ENCODE measurements at places on chromosomes 2 and 18. TPM values are rescaled to one million over a fixed set of nuclear protein-coding genes. Genes with fewer than 3 reads are reported as not detected.

Gene C1QL2
- total RNA-seq = not detected

Gene CCDC85A
- total RNA-seq = not detected

DNA sequence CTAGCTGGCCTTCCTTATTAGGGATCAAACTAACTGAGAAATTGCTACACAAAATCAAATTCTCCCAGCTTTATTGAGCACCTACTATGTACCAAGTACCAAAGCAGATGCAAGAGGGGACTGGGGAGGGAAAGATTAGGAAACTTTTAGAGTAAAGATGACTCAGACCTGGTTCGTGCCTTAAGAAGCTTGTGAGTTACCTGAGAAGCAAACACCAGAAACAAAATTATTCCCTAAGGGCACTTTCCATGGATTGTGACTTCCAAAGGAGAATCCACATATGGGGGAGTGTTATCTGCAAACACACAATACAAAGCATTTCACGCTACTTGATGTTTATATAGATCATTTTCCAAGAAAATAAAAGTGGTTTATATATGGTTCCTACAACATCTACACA is 326.9 kb upstream of the HNRNPA3 start:
- DNase-seq = no peak

GRCh38 chr2:28563869-28564268 is 68.0 kb downstream of the PLB1 start:
- no peak for DNase-seq

DNA sequence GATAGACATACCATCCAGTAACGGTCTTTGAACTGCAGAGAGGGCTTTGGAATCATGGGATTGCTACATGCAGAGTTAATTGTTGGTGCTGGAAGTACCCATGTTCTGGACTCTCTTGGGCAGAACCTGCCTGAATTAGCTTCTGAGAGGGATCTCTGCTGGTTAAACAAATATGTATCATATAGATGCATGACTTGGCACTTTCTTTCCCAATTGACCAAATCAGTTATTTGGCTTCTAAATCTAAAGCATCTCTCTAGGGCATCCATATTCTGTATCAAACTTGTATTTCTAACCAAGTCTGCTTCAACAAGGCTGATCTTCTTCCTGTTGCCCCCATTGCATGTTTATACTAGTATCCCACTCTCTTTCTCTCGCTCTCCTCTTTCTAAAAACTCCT is 336.7 kb upstream of the CELF4 start:
- no peak for DNase-seq

Gene IMP4
- 166 TPM for total RNA-seq

DNA sequence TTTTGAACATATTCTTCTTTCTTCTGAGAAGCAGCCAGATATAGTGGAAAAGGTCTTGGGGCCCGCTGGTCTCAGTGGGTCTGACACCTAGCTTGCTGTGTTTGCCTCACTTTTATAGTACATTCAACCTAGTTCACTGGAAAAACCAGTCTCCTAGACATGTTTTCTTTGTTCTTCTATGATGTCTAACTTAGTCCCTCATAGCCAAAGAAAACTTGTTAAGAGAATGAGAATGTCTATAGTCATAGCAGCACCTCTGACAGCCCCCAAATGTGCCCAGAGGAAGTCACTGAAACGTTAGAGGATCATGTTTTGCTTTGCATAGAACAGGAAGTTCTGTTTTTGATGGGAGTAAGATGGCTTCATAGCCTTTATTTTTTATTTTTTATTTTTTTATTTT is 40.3 kb downstream of the TNFRSF11A start:
- DNase-seq = no peak

Gene NAB1
- total RNA-seq = 33.2 TPM

DNA sequence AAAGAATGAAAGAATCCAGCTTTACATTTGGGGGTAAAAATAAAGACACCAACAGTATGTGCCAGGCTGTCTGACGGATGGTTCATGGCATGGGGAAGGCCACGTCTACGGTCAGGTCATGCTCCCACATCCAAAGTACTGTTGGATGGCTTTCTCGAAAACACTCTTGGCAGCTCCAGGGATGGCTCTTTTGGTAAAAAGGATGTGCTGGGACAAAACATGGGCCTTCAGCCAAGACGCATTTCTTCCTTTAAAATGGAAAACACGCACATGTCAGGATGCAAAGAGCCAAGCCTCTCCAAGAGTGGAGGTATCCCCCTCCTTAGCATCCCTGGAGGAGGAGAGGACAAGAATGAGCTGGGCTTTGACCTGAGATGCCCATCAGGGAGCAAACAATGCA is 376.5 kb upstream of the KLHL29 start:
- no peak for DNase-seq

- DNase-seq = no peak
Observed at GRCh38 chr18:9808295-9809241, 77.2 kb upstream of the TXNDC2 start.

DNA sequence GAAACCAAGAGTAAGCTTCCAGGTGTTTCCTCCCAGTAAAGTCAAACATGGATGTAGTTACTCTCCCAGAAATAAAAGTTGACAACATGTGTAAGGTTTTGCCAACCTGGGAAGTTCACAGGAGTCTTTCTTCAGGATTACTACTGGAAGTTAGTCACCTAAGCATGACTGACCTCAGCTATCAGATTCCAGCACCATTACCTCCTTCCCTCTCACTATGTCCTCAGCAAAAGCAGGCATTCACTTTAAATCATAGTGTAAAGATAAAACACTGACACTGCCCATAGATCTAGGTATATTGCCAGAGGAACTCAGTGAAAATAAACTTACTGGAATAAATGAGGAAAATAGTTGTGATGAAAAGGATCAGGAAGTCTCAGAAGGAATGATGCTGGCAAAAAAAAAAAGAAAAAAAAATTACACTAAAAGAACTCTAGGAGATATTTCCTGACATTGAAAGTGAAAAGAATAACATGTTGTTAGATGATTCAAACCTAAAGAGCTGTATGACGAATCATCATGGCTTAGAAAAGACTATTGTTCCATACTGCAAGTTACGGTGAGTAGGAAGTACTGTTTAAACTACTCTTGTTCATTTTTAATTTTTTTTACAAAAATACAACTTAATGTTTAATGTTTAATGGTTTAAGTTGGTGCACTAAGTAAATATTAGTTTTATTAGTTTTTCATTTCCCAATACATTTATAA is 484.5 kb upstream of the ZNF804A start:
- no peak for DNase-seq

Gene MOB4
- 16.1 TPM for total RNA-seq

GRCh38 chr2:73366060-73366459 is 19.6 kb upstream of the ALMS1 start:
- DNase-seq = no peak

Gene NT5C1B
- total RNA-seq = not detected

Gene PMAIP1
- 101 TPM for total RNA-seq

- no peak for DNase-seq
Observed at GRCh38 chr2:63772061-63772460, 69.6 kb upstream of the UGP2 start.

GRCh38 chr2:138018866-138019688 is 54.8 kb downstream of the HNMT start:
- DNase-seq = no peak

Gene SCN2A
- not detected for total RNA-seq

Gene REEP1
- 0.11 TPM for total RNA-seq

Gene REG1B
- 2.7 TPM for total RNA-seq

DNA sequence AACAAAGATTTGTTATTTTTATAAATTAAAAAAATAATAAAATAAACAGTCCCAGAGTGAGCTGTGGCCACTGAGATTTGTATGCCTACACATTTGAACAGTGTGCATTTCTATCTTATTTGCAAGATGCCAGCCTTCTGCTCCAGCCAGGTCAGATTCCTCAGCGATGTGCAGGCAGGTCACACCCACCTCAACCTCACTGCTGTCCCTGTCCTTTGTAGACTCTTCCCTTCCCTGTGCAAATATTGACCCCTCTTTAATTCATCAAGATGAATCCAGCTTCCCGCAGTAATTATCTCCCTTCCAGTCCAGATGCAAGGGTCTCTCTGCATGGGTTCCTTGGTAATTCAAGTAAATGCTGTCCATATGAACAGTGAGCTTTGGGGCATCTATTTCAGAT is 256.2 kb downstream of the PIEZO2 start:
- DNase-seq = no peak

DNA sequence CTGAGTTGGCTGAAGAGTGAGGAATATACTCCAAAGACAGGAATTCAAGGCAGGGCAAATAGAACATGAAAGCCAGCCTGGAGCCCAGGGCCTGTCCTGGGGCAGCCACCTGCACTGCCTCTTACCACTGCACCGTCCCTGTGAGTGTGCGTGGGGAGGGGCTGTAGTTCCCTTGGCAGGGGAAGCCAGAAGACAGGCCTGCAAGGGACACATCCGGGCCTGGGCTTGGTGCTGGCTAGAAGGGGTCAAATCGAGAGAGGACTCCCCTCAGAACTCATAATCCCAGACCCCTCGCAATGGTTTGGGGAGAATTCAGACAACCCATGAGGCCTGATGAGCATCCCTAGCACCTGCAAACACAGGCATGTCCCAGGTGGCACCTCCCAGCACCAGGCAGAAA is 87.0 kb downstream of the HDAC4 start:
- DNase-seq = no peak

Gene NEU2
- not detected for total RNA-seq

GRCh38 chr2:23659328-23659727 is 267.6 kb downstream of the ATAD2B start:
- DNase-seq = no peak

- DNase-seq = no peak
Observed at GRCh38 chr2:173205375-173205774, 129.7 kb downstream of the MAP3K20 start.

Gene CFC1
- not detected for total RNA-seq

Gene ADCYAP1
- not detected for total RNA-seq

Gene CENPA
- 33.7 TPM for total RNA-seq

DNA sequence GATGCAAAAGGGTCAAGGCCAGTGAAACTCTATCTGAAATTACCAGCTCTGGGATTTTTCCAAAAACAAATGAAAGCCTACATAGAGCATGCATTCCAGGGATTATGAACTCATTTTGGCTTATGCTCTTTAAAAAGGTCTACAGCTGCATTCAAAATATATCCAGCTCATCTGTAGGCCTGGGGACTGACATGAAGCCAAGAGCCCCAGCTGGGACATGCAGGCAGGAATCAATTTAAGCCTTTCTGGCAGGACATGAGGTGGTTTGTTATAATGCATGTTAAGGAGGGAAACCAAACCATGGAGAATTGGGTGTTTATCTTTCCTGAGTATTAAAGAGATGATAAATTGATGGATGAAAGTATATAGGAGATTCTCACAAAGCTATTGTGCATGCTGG is 164.5 kb downstream of the RBM43 start:
- DNase-seq = no peak

Gene STEAP3
- total RNA-seq = 7.6 TPM

Gene ANKRD30BL
- not detected for total RNA-seq

Gene GNLY
- not detected for total RNA-seq

DNA sequence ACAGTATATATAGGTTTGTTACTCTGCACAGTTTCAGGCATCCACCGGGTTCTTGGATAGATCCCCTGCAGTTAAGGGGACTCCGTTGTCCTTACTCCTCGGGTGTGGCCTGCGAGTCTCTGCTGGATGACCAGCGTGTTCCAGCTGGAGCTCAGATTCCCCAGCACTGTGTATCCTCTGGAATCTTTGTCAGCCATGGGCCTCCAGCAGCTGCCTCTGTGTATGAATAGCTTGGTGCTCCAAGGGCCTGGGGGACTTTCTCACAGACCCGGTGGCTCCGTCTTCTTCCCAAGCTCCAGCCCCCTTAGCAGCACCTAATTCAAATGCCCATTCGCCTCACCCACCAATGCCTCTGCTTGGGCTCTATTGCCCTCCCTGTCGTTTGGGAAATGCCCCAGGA is 6.3 kb downstream of the ANO7 start:
- DNase-seq = no peak

DNA sequence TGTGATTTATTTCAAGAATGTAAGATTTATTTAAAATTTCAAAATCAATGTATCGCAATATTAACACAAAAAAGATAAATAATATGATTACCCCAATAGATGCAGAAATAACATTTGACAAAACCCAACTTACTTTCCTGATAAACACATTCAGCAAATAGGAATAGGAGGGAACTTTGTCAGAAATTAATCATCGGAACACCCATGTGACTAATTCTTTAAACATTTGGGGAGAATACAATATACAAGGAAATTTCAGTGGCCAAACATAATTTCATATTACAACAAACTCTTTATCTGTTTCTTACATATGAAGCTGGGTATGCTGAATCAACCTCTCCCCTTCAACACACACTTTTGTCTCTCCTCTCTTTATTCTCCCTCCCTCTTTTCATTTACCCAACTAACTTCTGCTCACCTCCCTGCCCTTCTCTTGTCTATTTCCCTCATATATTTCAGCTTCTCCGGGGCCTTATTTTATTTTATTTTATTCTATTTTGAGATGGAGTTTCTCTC is 309.6 kb upstream of the CNTNAP5 start:
- DNase-seq = no peak

Gene LHCGR
- 0.11 TPM for total RNA-seq

Gene RETSAT
- 26.2 TPM for total RNA-seq

Gene PTPRM
- 1.2 TPM for total RNA-seq

Gene ALPG
- not detected for total RNA-seq

Gene ADAM17
- 18.9 TPM for total RNA-seq

DNA sequence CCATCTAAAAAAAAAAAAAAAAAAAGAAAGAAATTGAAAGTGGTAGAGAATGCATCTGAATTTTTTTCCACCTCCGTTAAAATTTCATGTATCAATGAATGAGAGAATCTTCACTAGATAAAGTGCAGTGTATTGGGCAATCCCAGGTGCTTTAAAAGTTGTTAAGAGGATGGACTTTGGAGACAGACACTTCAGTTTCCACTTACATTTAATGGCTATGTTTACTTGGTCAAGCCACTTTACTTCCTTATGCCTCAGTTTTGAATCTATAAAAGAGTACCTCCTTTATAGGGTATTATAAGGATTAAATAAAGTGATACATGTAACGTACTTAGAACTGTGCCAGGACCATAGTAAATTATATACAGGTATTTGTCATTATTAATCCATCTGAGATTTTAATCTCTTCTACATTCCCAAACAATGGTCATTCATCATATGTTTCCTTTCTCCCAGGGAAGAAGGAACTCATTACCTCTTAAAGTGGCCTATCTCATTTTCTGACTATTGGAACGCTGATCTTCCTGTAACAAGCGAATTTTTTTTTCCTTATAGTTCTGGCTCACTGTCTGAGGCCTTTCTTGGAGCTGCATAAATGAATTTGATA is 29.1 kb upstream of the TANK start:
- no peak for DNase-seq

Gene TGFA
- not detected for total RNA-seq

DNA sequence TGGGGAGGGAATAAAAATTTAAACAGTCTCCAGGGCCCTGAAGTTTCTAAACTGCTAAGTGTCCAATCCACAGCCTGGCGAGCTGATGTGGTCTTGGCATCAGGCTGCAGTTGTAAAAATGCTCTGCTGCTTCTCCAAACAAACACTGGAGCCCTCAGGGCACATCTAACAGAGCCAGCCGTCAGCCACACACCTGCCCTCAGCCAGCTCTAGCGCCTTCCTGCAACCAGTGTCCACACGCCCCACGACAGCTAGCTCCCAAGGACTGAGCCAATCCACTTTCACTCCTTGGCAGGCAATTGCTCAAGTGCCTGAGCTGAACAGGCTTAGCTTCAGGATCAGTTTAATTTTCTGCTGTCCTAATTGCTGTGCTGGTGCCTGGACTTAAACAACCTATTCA is 446.4 kb upstream of the RAB12 start:
- no peak for DNase-seq
